ENCODE measurements at places on chromosomes 1 and 21.

DNA sequence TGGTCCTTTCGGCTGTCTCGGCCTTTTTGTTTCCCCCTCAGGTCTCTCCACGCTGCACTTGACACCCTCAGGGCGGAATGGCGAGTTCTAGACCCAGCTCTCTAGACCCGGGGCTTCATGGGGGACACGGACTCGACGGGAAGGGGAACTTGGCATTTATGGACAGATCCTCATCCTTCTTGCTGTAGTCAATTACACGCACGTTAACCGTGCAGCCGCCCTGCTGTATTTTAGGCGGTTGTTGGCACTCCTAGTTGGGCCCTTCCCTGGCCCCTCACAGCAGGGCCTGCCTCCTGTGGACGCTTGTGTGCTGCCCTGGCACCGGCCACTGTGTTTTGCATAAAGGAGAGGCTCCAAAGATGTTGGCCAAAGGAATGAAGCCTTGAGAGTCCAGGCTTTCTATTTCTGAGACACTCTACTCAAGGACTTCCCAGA, 558 bp upstream of the BTG3 start:
- DNase-seq = no peak

GRCh38 chr1:98660940-98661543, 479 bp upstream of the SNX7 start:
- DNase-seq = no peak

GRCh38 chr1:229001467-229002011, 266.3 kb downstream of the RHOU start:
- DNase-seq = no peak

DNA sequence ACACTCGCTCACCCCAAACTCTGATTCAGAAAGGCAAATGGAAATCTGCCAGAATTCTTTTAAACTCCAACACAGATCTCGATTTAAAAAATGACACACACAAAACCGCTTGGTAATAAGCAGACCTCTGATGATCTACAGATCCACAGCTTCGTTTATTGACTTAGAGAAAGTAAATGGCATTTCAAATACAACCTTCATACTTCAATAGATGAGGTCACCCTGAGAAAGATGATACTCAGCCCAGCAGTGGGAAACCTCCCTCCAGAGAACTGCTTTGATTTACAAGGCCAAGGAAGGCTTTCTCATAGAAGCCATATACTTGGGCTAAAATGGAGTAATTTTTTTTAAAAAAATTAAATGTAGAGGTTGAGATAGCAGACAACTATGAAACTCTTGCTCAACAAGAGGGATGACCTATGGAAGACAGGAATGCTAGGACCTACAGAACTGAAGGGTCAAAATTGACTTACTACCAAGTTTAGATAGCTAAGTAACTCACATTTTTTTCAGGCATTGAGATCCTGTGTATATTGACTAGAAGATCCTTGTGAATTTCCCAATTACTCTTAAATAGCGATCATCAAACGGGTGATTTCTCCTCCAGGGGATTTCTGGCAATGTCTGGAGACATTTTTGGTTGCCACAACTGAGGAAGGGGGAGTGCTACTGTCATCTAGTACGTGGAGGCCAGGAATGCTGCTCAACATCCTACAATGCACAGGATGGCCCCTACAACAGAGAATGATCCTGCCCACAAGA, 143.9 kb downstream of the CLIC6 start:
- DNase-seq = no peak

DNA sequence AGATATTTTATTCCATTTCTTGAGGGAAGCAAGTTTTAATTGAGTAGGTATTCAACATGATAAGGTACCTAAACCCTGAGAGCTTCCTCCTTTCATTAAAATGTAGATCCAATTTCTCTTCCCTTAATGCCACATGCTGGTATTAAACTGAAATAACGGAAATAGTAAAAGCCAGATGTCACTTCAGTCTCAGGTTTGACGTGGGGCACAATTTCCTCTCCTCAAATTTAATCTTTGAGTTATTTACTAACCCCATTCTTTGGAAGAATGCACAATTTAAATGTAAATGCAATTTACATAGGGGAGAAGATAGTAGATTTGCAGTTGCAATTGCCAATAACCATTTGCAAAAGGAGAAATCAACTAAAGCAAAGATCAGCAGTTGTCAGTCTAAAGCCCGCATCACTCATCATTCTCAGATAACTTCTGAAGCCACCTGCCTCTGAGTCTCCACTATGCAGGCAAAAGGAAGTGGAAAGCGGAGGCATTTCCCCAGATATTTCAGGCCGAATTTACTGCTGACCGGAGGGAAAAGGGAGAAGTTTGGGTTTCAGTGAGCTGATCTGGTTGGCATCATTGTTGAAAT, 2.1 kb upstream of the LEMD1 start:
- no peak for DNase-seq

- no peak for DNase-seq
Observed at GRCh38 chr1:153805886-153806719, 30.9 kb downstream of the SLC27A3 start.

DNA sequence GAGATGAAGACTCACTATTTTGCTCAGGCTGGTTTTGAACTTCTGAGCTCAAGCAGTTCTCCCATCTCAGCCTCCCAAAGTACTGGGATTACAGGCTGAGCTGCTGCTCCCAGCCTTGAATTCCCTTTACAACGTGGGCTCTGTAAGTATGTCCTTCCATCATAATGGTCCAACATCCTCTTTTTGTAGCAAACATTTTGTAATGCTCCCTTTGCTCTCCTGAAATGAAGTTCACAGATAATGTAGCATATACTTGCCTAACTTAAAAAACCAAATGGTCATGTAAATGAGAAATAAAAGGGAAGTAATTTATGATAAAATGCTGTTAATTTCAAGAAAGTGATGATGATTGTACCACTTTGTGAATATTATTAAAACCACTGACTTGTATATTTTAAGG, 30.5 kb upstream of the THEM4 start:
- no peak for DNase-seq

DNA sequence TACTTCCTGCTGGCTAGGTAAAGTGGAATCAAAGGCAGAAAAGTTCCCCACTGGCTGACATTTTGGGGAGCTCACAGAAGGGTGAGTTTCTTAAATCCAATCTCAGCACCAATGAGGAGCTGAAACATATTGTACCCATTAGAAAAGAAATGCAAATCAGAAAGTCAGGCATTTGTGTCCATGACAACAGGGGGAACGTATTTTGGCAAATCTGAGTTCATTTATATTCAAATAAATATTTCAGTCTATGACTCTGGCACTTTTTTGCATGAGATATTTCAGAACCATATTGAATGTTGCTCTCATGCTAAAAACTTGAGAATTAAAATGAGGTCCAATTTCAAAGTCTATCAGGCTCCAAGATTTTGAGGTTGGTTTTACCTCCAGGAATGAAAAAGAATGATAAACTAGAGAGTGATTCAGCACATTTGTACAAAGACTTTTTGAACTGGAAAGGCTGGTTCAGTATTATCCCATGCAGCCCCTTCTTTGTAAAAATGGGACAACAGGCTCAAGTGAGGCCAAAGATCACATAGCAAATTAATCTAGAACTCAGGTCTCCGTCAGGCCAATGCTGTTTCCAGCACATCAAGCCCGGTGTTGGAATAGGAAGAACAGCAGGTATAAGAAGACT, 202.2 kb downstream of the RRAGC start:
- DNase-seq = no peak

DNA sequence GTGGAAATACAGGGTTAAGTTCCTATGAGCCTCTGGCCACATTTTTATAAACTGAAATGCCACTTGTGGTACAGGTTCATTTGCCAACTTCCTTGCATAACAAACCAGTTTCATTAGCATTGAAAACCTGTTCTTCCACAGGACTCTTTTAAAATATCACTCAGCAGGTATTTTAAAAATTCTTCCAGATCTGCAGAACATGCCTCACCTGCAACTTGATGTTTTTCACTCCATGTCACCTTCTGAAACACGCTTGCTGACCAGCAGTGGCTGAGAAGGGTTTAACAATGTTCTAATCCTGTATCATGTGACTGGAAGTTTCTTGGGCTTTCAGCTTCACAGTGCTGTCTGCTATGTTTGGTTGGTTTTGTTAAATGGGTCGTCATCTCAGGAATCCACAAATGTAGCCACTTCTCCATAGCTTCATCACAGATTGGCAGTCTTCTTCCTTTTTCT, 17.6 kb upstream of the CBR3 start:
- no peak for DNase-seq

- DNase-seq = no peak
Observed at GRCh38 chr1:44619261-44619900, 54.9 kb downstream of the TMEM53 start.

DNA sequence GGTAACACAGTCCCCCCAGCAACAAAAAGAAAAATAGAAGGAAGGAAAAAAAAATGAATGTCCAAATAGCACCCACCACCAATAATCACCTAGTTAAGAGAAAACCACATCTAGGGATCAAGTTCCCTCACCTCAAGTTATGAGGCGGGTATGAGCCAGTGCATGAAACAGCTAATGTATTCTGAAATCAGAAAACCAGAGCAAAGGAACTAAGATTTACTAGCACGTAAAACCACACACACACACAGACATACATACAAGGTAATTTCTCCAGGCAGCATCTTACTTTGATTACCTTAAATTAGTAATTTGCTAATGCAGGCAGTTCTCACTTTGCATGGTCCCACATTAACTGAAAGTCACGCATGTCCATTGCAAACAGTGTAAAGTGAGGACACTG, 109.8 kb downstream of the HLCS start:
- no peak for DNase-seq

- DNase-seq = no peak
Observed at GRCh38 chr1:181981821-181982220, 79.7 kb downstream of the ZNF648 start.

GRCh38 chr1:79151006-79151796, 144.7 kb upstream of the ADGRL4 start:
- DNase-seq = no peak

GRCh38 chr1:37169743-37170275, 135.5 kb upstream of the GRIK3 start:
- DNase-seq = no peak

DNA sequence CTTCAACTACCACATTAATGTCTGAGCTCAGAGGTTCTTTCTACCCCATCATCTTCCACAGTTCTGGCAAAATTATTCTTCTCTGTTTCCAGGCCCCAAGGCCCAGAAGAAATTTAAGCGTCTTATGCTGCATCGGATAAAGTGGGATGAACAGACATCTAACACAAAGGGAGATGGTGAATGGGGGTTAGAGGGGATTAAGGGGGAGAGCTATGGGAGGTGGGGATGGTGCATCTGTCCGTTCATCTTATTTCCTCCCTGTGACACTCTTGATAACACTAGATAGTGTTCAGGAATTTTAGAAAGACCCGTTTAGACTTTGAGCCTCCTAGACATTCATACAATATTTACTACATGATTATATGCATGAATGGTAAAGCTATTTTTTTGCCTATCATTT, 17.6 kb upstream of the RPRD2 start:
- DNase-seq = no peak

DNA sequence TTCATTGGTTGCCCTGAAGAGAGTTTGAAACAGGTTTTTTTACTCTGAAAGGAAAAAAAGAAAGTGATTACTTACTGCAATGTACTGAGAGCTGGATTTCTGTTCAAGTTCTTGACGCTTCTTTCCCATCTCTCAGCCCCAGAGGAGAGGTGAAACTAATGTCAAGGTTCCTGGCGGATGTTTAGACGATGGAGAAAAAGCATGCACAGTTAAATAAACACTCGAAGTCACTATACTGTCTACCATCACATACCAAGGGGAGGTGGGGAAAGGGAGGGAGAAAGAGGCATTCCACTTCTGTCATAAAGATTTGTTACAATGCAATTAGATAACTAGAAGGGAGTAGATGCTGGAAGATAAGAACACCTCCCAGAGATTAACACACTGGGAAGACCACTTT, 177.0 kb upstream of the TNR start:
- DNase-seq = no peak

DNA sequence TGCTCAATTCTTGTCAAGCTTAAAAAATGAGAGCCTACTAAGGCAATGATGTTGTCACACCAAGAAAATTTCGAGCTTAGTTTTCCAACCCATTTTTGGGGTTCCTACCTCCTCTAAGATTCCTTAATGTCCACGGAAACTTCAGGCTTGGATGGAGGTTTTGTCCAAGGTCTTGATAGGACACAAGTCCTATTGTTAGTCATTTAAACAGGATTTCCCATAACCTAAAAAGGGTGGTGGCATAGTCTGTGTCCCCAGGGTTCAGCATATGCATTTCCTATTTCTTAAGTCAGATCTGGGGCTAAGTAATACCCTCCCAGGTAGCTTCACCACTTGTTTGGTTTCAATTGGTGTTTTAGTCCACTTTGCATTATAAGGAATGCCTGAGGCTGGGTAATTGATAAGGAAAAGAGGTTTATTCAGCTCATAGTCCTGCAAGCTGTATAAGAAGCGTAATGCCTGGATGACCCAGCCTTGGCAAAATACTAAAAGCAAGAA, 10.9 kb upstream of the PADI2 start:
- DNase-seq = no peak

DNA sequence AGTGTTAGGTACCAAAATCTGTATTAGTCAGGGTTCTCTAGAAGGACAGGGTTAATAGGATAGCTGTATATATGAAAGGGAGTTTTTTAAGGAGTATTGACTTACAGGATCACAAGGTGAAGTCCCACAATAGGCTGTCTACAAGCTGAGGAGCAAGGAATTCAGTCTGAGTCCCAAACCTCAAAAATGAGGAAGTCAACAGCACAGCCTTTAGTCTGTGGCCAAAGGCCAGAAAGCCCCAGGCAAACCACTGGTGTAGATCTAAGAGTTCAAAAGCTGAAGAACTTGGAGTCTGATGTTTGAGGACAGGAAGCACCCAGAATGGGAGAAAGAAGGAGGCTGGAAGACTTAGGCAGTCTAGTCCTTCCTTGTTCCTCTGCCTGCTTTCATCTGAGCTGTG, 487.5 kb upstream of the CHRM3 start:
- no peak for DNase-seq

DNA sequence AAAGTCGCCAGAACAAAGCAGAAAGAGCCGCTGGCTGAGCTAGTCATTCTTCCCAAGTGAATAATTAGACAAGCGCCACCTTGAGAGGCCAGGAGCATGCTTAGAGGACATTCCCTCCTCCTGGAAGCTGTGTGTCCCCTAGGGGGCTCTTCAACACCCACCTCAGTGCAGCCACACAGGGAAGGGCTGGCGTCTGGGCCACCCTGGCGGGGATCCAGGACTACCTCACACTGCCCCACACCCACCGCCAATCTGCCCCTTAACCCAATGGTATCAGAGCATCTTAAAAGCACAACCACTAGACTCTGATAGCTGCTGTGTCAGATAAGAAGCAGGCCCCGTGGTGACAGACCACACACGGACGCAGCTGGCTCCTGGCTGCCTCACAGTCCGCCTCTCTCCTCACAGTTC, 24.9 kb downstream of the SETD4 start:
- DNase-seq = no peak

DNA sequence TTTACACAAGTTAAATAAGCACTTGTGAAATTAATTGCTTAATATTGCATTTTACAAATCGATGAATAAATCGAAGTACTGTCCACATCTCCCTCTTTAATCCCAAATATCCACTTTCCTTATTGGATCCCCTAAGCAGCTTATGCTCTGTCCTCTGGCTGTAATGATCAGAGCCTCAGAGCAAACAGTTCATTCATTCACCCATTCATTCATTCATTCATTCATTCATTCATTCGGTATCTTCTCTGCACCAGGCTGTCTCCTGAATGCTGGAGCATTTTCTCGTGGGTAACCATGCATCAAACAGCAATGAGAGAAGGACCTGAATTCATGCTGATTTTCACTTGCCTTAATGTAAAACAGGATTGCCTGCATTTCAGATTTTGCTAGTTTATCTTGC, 69.5 kb upstream of the IGSF21 start:
- no peak for DNase-seq

Measured in stimulated activated CD8-positive, alpha-beta memory T cell treated with anti-CD3 and anti-CD28 coated beads, Interleukin-4, amount 100 ng/mL, for 4 hours (primary cell).